ENCODE measurements at places on chromosomes 2 and 18.

DNA sequence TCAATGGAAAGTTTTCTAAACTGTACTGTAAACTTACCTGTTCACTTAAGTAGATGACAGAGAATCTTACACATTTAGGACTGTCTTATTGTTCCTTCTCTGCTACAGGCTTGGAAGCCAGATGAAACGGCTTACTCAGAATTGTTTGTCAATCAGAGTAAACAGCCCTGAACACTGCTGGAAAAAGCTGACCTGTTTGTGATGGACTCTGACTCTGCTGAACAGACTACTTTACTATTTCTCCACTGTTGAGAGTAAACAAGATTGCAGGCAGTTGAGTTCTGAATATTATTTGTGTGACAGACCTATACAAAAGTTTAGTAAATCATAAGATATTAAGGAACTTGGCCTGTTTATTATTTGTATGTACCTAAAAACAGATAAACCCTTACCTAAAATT, 99.0 kb downstream of the NOL10 start:
- DNase-seq: no peak

DNA sequence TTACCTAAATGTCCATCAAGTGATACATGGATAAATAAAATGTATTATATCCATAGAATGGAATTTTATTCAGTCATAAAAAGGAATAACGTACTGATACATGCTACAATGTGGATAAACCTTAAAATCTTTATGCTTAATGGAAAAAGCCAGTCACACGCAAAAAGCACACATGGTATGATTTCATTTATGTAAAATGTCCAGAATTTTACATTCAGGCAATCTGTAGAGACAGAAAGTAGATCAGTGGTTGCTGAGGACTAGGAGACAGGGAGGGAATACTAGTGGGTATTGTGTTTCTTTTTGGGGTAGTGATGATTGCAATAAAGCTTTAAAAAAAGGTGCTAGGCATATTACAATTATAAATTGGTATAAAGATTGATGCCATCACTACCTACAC, 30.7 kb upstream of the CD302 start:
- no peak for DNase-seq

DNA sequence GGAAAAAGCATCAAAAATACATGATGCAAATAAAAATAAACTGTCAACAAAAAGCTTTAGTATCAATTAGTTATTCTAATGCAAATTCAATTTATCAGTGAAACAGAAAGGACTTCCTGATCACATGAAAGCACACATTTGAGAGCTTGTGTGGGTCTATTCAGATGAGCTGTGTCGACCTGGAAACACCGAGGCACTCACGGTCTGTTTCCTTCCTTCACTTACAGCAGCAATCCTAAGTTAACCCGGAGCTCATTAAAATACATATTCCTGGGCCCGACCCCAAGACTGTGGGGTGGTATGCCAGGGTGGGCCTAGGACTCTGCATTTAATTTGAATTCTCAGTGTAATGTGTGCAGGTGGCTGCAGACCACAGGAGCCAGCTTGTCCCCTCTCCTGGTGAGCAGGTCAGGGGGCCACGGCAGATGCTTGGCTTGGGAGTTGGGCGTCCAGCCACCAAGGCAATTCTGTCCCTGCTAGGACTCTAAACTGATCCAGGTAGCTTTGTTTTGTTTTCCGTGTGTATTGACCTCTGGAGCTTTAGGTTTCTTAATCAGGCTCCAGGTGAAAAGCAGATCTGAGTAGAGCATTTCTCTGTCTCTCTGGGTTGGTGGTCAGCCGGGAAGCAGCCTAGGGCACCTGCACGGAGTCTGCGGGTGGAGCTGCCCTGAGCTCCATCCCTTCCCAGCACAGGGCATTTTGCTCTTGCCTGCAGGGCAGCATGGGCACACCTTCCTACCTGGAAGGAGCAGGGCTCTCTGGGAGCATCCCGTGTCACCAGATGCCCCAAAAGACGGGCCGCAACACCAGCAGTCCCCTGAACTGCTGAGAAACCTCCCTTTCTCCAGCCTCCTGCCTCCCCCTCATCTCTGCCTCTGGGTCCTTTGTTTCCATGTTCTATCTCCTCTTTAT, 9.0 kb downstream of the MBP start:
- no peak for DNase-seq

- DNase-seq: peak; percentile 54
Measured at GRCh38 chr2:30252723-30253701, 21.7 kb downstream of the LBH start.

- DNase-seq: no peak
Measured at GRCh38 chr2:41709702-41710599, 337.9 kb upstream of the PKDCC start.

DNA sequence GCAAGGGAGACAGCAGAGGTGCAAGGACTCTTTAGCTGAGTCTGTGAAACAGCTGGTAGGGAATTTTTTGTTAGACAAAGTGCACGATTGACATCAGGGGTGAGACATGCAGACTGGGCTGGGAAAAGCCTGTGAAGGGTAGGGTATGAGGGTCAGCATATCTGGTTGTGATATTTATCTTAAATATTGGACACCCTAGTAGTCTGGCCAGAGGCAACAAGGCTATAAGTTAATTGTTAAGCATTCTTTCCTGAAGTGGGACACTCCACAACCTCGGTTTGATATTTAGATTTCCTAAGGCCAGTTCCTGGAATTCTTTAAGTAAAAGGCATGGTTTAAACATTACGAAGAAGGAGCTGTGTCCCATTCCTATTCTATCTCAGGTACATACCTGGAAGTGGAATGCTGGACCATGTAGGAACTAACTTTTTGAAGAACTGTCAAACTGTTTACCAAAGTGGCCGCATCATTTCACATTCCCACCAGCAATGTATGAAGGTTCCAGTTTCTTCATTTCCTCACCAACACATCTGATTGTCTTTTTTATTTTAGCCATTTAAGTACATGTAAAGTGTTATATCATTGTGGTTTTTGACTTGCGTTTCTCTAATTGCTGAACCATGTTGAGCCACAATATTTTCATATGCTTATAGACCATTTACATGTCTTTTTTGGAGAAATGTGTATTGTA, 22.5 kb downstream of the EHBP1 start:
- DNase-seq: no peak

GRCh38 chr18:5302606-5303005, 7.1 kb upstream of the ZBTB14 start:
- DNase-seq: no peak

DNA sequence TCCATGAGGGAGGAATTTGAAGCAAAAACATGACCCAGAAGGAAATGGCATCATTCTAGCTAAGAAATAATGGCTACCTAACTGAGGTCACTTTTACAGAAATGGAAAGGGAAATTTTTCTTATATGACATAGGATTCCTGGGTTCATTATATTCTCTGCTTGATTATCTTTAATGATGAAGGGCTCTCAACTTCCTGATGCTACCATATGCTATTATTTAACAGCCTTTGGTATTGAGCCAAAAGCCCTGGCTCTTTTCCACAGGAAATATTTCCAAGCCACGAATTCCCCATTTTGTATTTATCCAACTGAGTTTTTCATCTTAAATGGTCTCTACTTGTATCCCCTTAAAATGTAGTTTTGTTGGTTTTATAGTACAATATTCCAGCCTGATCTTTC, 63.2 kb upstream of the NPAS2 start:
- no peak for DNase-seq

- DNase-seq: no peak
Measured at GRCh38 chr2:179340678-179341077, 76.0 kb upstream of the SESTD1 start.

GRCh38 chr2:164688896-164689419, 67.7 kb upstream of the GRB14 start:
- DNase-seq: no peak

- no peak for DNase-seq
Measured at GRCh38 chr2:73415906-73416305, 30.3 kb downstream of the ALMS1 start.

DNA sequence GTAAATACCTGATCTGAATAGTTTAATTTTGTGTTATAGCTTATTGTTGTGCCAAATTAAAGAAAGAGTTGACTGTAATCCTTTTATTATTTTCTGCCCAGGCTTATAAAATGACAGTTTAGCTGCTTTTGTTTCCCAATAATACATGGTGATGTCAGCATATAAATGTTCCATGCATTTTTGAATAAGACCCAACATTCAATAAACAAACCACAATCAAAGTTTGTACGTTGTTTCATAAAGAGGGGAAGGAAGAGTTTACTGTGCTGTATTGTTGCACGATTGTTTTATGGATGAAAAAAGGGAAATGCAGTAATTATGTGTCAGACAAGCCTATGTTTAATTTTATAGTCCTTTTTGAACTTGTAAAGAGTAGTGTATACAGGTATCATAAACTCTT, 177.2 kb upstream of the SCN7A start:
- no peak for DNase-seq

DNA sequence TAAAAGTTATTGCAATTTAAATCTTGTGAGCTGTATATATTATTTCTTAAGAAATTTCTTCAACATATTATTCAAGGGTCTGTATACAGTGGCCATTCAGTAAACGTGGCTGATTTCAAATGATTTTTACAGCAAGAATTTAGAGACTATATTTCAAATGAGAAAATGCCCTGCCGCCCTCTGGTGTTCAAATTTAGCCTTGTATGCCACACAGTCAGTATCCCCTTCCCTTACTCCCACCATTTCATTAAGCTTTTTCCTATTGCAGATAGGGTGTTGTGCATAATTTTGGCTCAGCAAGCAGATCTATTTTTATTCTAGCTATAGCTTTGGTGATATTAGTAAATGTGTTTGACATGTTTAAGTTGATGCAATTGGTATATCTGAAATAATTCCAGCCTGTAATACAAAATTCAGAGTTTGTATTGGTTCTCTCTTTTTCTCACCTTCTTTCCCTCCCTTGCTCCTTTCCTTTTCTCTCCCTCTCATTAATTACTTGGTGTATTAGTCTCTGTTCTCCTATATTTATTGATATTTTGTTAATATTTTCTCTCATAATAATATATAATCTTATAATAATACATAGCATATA, 22.8 kb upstream of the SCN7A start:
- DNase-seq: no peak

DNA sequence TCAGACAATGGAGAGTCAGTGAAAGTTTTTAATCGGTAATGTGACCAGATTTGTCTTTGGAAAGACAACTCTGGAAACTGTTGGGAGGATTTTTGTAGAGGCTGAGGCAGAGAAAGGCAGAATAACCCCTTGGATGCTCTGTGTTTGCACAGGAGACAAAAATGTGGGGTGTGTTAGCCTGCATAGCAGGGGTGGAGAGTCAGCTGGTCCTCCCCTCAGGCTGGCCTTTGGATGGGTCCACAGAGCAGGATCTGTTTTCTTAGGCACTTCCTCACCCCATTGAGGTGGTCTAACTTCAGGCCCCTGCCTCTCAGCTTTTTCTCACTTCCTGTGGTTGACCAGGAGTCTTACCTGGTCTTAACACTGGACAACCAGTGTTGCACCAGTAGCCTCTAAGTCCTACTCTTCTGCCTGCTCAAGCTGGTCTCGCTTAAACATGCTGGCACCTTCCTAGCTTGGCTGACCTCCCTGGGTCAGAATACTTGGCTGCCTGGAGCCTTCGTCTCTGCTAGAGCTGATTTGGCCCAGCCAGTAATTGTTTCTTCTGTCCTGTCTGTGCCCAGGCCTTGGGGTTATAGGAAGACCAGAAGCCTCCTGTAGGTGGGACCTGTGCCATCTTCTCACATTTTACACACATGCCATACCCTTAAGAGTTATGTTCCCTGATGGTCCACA, 259.8 kb upstream of the RASGRP3 start:
- DNase-seq: no peak

- no peak for DNase-seq
Measured at GRCh38 chr2:64327510-64328414, 126.2 kb upstream of the LGALSL start.

DNA sequence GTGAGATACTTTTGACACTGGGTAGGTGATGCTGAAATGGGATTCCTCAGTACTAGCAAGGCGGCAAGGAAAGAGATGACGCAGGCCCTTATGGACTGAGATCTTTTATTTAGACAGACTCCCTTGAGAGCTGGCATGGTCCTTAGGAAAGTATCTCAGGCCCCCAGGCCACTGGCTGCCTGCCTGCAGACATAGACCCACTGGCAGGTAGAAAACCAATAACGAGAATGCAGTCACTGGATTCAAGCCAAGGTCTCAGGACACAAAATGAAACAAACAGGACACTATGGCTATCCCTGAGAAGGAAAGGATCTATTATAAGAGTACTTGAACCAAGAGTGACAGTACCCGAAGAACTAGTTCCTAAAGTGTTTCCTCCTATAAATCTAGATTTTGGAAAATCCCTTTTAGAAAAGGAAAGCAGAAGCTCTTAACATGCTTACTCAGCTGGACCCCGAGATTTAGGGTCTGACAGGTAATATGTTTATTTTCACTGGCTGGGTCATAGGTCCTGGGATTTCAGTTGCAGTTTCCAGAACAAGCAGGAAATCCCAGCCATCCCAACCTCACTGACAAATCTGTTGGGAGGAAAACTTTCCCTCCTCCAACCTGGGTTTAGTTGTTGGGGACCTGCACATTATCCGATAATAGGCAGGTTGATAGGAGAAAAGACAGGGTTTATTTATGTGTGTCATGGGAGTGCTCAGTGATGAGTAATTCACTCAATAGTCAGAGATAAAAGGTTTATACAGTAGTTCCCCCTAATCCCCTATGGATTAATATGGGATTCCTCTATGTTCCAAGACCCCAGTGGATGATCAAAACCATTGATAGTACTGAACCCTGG, 44.5 kb downstream of the COMMD1 start:
- no peak for DNase-seq

Measured in stimulated activated CD8-positive, alpha-beta memory T cell treated with anti-CD3 and anti-CD28 coated beads, Interleukin-15, amount 100 ng/mL, for 4 hours (primary cell).